ENCODE measurements at places on chromosomes 3 and 15.

- DNase-seq: no peak
These were observed 7.2 kb upstream of the RBP1 start for GRCh38 chr3:139546772-139547171.

DNA sequence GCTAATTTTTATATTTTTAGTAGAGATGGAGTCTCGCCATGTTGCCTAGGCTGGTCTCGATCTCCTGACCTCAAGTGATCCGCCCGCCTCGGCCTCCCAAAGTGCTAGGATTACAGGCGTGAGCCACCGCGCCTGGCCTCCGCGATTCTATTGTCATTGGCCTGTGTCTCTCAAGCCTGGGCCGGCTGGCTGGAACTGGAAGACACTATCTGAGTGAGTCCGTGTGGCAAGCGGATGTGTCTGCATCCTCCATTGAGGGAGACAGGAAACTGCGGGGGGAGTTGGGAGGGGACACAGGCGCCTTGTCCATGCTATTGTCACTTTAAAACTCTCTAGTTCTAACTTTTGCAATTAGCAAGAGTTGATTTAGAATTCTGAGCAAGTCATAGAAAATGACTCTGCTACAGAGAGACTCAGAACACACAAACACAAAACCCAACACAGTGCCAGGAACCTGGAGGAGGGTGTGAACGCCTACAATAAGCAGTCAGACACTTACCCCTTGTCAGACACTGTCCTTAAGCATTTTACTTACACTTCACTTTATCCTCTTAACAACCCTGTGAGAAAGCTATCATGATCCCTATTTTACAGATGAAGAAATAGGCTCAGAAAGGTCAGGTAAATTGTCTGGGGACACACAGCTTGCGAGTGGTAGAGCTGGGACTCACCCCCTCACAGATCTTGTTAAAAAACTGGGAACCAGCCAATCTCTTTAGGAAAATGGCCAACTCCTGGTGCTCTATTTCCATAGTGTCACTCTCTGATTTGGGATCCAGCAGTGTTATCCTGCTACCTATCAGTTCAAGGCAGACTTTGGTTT lies 38.7 kb downstream of the ANP32A start:
- no peak for DNase-seq

GRCh38 chr15:27694506-27695087 lies 404.5 kb downstream of the OCA2 start:
- DNase-seq: no peak

DNA sequence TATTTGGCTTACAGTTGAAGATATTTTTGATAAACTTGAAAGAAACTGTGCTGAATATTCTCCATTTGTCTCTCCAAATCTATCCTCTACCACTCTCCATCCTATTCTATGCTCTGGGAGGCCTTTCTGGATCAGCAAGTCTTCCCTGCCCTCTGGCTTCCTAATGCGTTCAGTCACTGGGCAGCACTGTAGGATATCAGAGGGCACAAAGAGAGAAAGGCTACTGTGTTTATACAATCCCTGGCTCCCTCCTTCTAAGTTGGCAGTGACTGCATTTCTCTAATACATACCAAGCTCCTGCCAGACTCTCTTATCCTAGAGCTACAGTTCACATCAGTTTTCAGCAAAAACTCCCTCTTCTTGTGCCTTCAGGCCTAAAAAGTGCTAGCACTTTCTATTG lies 102.1 kb upstream of the FHIT start:
- no peak for DNase-seq

DNA sequence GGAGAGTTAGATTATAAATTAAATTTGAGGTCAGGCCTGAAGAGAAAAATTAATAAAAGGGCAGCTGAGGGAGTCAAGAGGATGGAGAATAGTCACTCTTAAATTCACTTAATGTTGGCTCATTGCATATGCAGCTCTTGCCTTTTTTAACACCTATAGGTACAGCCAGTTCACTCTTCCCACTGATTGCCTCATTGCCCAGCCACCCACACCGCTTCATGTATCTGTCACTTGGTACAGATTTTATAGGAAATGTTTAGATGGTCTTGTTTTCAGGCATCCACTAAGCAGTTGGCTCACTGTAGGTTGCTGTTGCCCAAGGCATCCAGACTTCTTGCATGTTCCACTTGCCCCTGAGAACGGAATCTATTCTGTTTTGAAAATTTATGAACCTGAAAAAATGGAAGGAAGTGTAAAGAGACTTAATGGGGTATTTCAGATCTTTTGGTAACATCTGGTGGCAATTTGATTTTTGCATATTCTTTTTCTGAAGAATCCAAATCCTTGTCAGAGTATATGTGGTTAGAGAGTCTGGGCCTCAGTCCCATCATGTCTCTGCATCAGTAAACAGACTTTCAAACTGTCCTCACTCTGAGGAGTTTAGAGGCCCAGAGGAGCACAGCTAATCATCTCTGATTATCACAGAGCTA lies 151.9 kb downstream of the RBPMS2 start:
- no peak for DNase-seq
